ENCODE measurements at places on chromosomes 11 and 22. TPM values are rescaled to one million over a fixed set of nuclear protein-coding genes. Genes with fewer than 3 reads are reported as not detected.

Gene FGF19
- total RNA-seq = 0.15 TPM

Gene E2F8
- 0.08 TPM for total RNA-seq

Gene C1QTNF6
- 12.6 TPM for total RNA-seq

Gene BRSK2
- total RNA-seq = 0.18 TPM

Gene ENDOD1
- 4.3 TPM for total RNA-seq

Gene AQP11
- 13.1 TPM for total RNA-seq

Gene OOSP3
- not detected for total RNA-seq

Gene TESMIN
- 0.70 TPM for total RNA-seq

Gene NEFH
- 0.15 TPM for total RNA-seq

Gene SLC22A9
- total RNA-seq = 16.4 TPM

Gene MLC1
- not detected for total RNA-seq

Gene NFAM1
- total RNA-seq = 2.8 TPM

Gene KLHL35
- not detected for total RNA-seq

Gene SERPINH1
- 21.6 TPM for total RNA-seq

Gene BTBD18
- not detected for total RNA-seq

Gene MAPK8IP2
- total RNA-seq = 0.53 TPM

Gene C1QTNF5
- 4.7 TPM for total RNA-seq

Gene VPREB1
- not detected for total RNA-seq

Gene MIOX
- not detected for total RNA-seq

Gene HSPA8
- 357 TPM for total RNA-seq

Gene OR52N4
- not detected for total RNA-seq

Gene APOL5
- total RNA-seq = not detected

Gene FOLR2
- total RNA-seq = 5.8 TPM

Gene ZBTB16
- 160 TPM for total RNA-seq

Gene ANO3
- total RNA-seq = 2.6 TPM

Gene GRIA4
- total RNA-seq = not detected

Gene LBHD1
- total RNA-seq = 3.3 TPM

Gene KCNJ11
- total RNA-seq = 4.0 TPM

Gene MRPL48
- 14.9 TPM for total RNA-seq

Gene LRRC74B
- total RNA-seq = not detected

Gene RBMXL2
- total RNA-seq = not detected

All from left lobe of liver (tissue), 2 donors.